Fibroblast of the conjunctiva (primary cell): ENCODE measurements at places on chromosomes 11 and 22.

DNA sequence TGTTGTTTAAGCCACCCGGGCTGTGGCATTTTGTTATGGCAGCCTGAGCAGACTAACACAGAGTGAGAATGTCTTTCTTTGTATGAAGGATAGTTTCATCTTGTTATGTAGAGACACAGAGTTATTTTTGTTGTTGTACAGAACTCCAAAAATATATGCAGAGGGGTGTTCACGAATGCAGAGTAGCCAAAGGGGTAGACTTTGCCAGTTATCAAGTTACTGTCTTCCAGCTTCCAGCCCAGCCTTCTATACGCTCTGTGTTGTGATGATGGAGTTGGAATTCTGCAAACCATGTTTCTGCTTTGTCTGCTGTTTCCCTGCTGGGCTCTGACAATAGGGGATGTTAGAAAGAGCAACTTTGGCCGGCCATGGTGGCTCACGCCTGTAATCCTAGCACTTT lies 44.1 kb downstream of the RPS6KA4 start:
- no peak for DNase-seq

DNA sequence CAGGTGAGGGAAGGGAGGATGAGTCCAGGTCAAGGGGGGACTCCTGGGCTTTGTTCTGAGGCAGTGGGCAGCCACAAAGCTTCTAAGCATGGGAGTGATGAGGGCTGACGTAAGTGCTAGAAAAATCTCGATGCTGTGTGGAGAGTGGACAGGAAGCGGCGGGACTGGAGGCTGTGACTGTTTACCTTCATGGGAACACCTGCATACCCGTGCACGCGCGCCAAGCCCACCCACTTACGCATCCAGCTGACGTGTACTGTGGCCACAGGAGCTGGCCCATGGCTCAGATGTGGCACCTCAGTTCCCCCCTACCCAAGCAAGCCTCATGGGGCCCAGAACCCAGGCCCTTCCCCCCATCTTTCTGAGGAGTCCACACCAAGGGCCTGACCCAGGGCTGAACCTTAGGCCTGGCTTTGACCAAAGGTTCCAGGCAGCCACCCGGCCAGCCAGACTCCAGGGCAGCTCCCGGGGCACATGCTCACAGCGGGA lies 14.0 kb downstream of the MYRF start:
- no peak for DNase-seq

GRCh38 chr11:69101115-69101791 lies 52.5 kb downstream of the TPCN2 start:
- peak; percentile 70 for DNase-seq

DNA sequence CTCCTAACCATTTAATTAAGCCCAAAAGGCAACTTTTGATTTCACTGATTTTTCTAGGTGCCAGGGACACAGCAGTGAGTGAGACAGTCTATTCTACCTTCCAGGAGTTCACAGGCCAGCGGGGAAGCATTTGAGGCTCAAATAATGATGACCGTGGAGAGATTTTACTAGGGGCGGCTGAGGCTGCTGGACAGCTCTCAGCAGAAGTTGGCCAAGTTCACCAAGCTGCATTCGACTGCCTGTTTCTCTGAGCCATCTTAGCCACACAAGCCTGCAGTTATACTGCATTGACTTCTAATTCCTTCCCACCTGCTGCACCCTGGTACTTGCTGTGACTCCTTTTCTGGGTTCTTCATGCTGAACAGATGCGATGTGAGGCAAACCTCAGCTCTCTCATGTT lies 168.9 kb upstream of the TBCEL start:
- no peak for DNase-seq

DNA sequence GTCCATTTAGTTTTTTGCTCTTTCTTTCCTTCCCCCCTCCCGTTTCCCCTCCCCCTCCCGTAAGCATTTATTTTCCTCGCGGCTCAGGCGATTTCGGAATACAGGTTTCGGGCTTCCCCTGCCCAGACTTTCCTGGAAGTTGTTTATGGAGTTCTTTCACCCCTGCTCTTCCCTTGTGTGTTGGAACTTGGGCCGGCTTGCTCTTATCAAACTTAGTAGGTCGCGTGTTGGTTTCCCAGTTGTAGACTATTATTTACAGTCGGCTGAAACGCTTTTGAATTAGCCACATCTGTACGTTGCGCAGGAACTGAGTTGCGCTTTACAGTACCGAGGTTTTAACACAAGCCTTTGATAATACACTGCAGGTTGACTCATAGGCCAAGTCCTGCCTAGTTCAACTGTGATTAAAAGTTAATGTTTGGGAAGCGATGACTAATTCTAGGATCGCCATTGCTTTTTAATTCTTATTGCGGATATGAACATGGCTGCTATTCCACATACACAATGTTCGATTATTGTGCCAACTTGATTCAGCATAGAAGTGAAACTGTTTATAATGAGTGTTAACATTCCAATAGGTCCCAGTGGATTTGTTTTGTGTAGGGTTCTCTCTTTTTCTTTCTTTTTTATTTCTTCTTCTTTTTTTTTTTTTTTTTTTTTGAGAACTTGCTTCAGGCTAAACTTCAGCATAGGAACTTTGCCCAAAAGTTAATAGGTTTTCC lies 1.7 kb downstream of the YAP1 start:
- peak; percentile 80 for DNase-seq

DNA sequence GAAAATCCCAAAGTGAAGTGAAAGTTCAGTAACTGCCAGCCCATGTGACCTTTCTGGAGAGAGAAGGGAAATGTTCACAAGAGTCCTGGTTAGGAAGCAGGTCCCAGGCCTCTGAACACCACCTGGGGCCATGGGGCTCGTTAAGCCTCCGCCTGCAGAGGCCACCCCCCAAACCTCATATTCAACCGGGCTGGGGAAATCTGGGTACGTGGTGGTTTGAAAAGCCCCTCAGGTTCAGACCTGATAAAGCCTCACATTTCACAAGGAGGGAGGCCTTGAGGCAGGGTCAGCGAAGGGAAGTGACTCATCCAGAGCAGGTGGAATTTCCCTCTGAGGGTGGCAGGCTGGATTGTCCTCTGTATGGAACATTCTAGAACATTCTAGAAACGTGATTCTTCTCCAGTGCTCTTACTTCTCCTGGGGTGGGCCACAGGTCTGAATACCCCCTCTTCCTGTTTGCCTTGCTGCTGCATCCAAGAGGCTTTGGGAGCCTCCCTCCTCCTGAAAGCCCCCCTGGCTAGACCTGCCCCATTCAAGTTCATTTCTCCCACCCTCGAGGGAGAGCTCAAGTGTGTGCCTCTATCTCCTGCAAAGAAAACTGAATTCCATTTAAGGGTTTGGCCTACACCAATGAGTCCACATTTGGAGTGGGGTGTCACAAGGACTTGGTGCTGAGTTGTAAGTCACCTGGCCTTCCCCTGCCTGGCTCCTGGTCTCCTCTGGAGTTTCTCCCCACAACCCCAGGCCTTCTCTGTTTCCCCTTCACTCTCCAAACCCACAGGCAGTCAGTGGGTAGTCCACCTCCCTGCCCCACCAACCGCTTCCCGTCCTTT lies 6.3 kb downstream of the FXYD2 start:
- no peak for DNase-seq

DNA sequence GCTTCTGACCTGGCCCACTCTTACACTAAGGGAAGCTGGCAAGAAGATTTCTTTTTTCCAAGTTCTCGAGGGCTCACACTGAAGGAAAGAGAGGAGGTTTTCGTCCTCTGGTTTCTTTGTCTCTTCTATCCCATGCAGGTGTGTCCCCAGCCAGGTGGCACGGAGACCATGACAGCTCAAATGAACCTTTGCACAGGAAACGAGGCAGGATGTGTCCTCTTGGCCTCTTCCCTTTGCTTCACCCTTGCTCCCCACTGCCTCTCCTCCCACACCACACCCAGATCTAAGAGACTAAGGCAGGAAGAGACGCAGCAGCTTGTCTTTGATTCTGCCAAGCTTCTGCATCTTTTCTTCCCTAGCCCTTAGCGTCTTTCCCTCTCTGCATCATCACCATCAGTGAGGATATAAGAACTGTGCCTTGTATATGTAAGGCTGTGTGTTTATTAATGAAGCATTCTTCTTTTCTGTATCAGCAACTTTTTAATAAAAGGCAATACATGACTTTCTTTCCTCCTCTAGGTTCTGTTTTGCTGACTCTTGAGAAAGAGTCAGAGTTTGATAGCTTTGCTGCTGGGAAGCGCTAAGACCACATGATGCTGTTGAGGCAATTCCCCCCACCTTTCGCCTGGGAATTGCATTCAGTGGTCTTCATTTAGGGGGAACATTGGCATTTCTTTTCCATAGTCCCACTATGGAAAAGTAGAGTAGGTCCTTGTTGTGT lies 56.0 kb upstream of the PARVA start:
- no peak for DNase-seq

GRCh38 chr22:21665047-21665851 lies 563 bp upstream of the PPIL2 start:
- DNase-seq, result no peak

DNA sequence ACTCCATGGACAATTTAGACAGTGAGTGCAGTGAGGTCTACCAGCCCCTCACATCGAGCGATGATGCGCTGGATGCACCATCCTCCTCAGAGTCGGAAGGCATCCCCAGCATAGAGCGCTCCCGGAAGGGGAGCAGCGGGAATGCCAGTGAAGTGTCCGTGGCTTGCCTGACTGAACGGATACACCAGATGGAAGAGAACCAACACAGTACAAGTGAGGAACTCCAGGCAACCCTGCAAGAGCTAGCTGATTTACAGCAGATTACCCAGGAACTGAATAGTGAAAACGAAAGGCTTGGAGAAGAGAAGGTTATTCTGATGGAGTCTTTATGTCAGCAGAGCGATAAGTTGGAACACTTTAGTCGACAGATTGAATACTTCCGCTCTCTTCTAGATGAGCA lies 51.4 kb downstream of the SPECC1L start:
- DNase-seq, result no peak
